ENCODE measurements at places on chromosomes 6 and 20.

- ATAC-seq, result no peak
Observed at GRCh38 chr6:7813704-7814103, 87.8 kb downstream of the BMP6 start.

DNA sequence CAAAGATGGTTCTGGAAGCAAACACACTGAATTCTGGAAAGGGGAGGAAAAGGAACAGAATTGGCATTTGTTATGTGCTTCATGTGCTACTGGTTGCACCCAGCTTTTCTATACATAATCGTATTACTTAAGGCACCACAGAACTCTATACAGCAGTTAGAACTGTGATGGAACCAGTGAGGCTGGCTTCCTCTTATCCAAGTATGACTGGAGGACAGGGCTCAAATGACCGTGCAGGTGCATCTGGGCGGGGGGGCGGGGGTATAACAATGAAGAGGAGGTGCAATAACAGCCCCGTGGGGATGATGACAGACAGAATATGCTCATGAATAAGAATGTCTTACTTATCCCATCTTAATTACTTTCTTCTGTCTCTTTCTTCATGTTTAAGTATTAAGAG is 144.2 kb downstream of the BTBD9 start:
- ATAC-seq, result no peak

GRCh38 chr6:12751694-12752325 is 35.2 kb downstream of the PHACTR1 start:
- ATAC-seq, result peak; percentile 81

GRCh38 chr6:14010275-14010674 is 85.5 kb downstream of the RNF182 start:
- no peak for ATAC-seq

DNA sequence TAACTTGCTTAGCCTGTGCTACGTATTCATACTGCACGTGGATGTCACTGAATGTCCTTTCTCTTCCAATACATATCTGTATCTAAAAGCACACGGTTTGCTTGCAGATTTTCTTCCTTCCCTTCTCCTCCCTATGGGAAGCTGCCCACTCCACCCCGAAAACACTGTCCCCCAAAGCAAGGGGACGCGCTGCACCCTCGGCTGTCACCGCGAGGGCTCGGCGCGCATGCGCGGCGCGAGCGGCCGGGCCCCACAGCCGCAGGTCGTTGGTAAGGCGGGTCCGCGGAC is 659 bp downstream of the TMX4 start:
- peak; percentile 71 for ATAC-seq

GRCh38 chr20:2206957-2207769 is 88.6 kb upstream of the TGM3 start:
- peak; percentile 97 for ATAC-seq

DNA sequence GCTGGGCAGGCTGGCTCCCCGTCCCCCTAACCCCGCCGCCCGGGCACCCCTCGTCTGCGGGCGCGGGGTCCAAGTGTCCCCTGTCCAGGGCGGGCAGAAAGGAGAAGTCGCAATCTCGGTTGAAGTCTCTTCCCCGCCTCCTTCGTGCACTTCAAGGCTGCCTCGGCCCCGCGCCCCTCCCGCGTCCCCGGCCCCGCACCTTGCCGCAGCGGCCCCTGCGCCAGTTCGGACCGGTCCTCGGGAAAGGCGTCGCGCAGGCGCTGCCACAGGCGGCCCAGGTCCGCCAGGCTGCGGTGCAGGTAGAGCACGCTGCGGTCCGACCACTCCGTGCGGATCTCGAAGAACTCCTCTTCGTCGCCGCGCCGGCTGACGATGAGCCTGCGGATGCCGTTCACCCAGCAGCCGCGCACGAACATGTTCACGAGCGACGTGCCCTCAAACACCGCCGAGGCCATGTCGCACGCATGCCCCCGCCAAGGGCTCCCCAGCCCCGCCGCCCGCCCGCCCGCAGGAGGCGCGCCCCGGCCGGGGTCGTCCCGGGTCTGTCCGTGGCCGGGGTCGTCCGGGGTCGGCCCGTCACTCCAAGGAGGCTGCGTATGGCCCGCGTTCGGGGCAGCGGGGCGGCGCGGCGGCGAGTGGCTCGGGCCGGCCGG is at the start of gene PXDC1:
TSS of gene PXDC1 (minus strand) at position 637 of the 653 bp plus-strand sequence. CDS start at position 455, 182 bp downstream.
- no peak for ATAC-seq

GRCh38 chr6:1298768-1299167 is 13.1 kb upstream of the FOXQ1 start:
- no peak for ATAC-seq

DNA sequence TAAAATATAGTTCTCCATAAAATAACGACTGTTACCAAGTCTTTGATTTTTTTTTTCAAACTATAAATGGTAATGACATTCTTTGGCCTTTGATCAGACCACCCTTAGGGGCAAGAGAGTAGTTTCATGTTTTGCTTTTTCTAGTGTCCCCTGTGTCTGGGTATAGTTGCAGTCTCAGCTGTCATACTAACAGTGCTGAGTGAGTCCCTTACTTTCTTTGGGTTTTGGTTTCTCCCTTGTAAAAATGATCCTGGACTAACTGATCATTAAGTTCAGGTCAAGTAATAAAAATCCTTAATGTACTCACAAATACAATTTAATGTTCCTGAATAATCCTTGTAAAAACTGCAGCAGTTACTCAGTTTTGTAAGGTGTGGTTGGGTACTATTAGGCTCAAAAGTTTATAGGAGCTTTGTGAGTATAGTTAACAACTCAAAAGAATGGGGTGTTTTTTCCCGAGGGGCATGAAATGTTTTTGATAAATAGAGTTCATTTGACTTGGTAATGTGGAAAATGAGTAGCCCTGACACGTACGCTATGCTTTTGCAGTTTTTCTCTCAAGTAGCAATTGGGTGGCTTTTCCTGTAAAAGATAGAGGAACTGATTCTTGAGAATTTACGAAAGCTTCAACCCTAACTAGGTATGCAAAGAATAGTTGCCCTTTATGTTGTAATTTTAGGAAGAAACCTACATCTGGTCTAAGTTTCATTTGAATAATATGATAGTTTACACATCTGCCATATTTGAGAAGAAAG is 6.2 kb downstream of the PTPN1 start:
- ATAC-seq, result no peak

- no peak for ATAC-seq
Observed at GRCh38 chr6:51571168-51571567, 516.2 kb downstream of the PKHD1 start.

DNA sequence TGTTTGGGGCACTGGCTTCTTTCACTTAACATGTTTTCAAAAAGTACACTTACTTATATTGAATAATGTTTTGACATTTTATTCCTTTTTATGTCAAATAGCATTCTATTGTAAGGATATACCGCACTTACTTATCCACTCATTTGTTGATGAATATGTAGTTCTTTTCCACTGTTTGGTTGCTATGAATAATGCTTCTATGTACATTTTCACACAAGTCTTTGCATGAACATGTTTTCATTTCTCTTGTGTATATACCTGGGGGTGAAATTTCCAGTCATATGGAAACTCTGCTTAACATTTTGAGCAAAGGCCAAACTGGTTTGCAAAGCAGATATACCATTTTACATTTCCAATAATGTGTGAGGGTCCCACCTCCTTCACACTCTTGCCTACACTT is 202.3 kb upstream of the GGTLC1 start:
- ATAC-seq, result no peak

- ATAC-seq, result no peak
Observed at GRCh38 chr6:105186576-105186975, 6.8 kb upstream of the POPDC3 start.

DNA sequence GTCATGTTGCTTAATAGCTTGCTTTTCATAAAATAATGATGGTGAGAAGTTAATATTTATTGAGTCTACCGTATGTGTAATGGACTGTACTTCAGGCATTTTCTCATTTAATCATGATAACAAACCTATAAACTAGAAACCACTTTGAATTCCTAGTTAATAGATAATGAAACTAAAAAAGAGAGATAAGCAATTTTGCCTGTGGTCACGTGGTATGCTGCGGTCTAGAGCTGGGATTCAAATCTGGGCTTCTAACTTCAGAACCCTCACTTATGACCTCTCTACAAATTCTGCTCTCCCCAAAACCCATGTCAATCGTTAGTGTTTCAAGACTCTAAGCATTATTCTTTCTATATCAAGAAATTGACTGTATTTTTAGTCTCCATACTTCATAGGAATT is 700.7 kb downstream of the PRKN start:
- no peak for ATAC-seq

DNA sequence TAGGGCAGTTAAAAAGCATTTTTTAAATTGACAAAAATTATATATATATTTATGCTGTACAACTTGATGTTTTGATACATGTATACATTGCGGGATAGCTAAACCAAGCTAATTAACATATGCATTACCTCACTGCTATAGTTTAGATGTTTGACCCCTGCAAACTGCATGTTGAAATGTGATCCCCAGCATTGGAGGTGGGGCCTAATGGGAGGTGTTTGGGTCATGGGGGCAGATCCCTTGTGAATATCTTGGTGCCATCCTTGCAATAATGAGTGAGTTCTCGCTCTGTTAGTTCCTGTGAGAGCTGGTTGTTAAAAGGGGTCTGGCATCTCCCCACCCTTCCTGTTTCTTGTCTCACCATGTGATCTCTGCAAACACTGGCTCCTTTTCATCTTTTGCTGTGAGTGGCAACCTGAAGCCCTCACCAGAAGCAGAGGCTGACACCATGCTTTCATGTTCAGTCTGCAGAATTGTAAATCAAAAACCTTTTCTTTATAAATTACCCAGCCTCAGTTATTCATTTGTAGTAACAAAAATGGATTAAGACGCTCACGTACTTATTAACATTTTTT is 111.8 kb downstream of the MCHR2 start:
- no peak for ATAC-seq

DNA sequence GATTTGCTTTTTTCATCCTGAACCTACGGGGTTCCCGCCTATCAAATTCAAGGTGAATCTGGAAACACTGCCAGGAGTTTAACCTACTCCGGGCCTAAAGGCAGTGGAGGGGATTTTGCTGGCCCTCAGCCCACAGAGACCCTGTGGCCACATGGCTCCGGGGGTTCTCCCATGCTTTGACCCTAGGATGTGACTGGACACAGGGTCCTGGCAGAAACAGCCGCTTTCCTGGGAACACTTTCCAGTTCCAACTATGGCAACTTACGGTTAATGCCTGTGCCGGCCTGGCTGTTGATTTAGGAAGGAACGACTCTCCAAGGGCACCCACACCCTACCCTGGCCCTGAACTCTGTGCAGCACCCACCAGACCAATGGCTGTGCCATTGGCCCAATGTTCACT is 141.7 kb upstream of the RPS6KA2 start:
- no peak for ATAC-seq

DNA sequence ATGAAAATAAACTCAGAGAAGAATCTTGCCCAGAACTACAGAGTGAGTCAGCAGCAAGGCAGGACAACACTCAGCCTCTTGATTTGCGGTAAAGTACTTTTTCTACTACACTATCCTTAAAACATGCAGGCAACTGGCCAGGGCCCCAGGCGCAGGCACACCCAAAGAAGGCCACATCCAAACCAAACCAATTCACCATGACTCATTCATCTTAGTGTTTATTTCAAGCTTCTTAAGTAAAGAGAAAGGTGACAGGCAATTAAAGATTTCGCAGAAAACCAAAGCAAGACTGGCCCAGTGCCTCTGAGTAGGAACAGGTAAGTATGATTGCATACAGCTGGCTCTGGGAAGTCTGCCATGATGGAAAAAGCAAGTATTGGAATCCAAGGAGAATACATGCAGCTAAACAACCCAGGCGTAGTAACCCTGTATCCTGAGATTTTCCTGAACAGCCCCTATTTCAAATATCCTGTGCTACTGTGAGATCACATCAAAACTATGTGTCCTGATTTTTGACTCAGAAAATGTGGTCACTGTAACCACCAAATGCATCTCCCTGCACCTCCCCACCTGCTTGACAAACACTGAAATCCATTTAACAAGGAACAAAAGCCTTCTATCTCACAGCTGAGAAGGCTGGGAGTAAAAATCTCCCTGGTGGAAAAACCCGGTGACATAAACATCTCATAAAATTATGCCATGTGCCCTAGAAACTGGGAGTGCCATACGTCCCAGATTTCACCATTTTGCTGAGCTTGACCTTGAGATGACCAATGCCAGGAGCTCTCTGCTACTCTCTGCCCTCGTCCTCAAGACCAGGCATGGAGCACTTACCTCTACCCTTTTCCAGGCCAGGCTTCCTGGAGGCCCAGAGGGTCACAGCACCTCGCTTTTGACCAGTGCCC is 12.4 kb downstream of the WFDC3 start:
- ATAC-seq, result peak; percentile 90

- ATAC-seq, result no peak
Observed at GRCh38 chr20:33460711-33461110, 17.1 kb upstream of the SNTA1 start.

DNA sequence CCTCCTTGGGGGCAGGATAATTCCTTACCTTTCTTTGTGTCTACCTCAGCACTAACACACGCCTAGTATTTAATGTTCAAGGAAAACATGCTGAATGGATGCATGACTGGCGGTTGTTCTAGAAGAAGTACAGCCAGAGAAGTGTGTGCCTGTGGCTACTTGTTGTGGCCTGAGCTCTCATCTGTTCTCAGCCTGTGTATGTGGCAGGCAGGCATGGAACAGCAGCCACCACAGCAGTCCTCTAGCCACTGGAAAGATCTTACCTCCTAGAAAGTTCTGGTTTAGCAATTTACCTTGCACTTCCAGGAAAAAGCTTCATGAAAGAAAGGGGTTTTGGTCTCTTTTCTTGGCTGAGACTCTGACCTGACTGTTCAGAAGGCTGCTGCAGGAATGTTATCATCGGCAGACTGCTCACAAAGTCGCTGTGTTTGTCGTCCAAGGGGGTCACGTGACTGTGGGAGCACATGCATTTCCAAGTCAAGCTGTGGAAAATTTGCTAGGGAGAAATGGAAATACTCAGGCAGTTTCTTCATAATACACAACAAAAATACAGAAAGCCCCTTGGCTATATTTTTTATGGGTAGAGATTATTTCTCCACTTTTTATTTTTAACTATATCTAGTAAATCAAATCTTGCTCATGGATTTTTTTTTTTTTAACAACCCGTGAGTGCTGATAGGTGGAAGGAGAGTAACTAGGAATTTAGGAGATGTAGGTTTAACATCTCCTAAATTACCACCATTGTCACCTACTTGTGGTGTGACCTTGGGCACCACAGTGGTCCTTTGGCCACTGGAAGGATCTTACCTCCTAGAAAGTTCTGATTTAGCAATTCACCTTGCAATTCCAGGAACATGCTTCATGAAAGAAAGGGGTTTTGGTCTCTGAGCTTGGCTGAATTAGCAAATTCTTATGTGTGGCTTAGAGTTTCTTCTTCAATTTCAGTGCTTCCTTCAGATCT is 110.8 kb upstream of the GPR6 start:
- no peak for ATAC-seq

- ATAC-seq, result no peak
Observed at GRCh38 chr20:25541676-25542075, 43.7 kb downstream of the NINL start.

- no peak for ATAC-seq
Observed at GRCh38 chr6:6901205-6901719, 206.5 kb upstream of the RREB1 start.

- ATAC-seq, result no peak
Observed at GRCh38 chr6:63371104-63371715, 51.4 kb upstream of the LGSN start.

DNA sequence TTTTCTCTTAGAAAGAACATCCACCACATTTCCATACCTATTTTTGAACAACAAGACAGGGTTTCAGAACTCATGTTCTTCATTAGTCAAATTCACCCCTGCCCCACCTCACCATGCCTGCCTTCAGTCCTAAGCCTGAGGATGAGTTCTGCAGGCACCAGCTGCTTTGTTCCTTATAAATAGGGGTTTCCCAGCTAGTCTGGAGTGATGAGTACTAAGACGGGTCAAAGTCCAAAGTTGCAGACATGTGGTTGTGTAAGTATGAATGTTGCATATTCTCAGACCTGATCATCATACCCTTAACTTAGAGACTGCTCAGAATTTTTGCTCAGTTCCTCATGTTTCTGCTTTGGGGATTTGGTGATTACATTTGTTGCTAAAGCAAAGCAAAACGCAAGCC is 257.7 kb upstream of the CDYL start:
- ATAC-seq, result no peak

All from SK-N-SH treated with all-trans-retinoic acid at 6 μM for 48 hours (cell line).